ENCODE measurements at places on chromosomes 3 and 15. TPM values are rescaled to one million over a fixed set of nuclear protein-coding genes. Genes with fewer than 3 reads are reported as not detected.

DNA sequence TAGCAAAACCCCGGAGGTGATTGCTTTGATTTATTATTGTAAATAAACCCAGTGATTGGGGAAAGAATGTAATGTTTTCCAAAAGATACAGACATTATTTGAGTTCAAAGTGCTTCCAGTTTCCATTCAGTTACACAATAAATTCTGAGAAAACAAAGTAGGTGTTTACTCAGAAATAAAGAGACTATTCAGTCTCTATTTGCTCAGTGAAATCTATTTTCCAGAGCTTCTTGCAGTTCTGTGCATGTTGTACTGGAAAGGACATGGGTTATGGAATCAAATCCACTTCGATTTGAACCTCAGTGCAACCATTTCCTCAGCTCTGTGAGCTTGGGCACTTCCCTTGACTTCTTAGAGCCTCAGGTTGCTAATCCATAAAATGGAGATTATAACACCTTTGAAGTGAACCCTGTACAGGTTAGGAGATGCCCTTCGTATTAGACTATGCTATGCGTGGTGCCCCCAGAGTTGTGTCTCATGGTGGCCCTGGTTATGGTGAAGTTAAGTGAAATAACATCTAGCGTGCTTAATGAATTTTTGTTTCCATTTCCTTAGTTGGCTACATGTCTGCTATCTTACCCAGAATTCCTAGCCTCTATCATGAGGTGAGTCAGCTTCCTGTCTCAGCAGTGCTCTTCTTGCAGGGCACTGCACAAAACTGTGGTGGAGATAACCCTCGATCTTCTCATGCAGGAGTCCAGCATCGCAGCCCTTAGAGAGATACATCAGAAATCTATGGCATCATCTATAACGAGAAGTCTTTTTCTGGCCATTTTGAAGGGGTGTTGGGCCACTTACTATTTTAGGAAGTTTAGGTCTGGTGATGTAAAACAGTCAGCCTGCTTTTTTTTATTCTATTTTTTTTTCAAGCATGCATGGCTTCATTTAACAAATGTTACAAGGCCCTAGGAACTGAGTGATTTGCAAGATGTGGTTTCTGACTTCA lies 97.7 kb downstream of the RPL39L start:
- no peaks in the 10 kb centered on the region for H3K27me3 ChIP-seq
- no peaks in the 10 kb centered on the region for H3K36me3 ChIP-seq
- no peak overlapping the region for H3K27ac ChIP-seq
- H3K4me1 ChIP-seq, result no peaks in the 10 kb centered on the region

DNA sequence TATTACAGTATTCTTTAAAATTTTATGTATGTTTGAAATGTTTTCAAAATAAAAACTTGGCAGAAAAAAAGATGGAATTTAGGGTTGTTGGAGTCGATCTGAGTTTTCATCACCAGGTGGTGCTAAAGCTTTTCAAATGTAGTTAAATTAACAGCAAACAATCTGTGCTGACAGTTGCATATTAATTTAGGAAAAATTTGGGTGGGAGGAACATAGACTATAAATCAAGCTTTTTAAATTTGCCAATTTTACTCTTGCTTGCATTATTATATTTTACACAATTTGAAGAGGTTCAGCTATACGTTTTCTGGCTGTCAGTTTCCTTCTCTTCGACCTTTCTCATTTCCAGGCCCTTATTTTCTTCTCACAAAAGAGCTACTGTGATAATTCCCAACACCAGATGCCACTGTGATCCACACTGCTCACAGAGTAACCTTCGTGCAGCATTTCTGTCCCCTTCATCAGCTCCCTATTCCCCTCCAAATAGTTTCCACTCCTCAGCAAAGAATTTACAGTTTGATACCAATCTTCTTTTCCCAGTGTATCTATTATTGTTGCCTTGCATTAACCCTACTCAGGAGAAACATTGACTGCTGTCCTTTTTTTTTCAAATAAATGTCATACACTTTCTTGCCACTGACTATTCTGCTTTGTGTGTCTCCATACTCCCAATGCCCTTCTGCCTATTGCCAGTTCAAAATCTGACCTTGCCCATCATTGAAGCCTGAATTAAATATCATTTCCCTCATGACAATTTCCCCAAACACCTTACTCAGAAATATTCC lies 53.4 kb upstream of the EIF5A2 start:
- no peaks in the 10 kb centered on the region for H3K4me1 ChIP-seq
- H3K36me3 ChIP-seq, result no peaks in the 10 kb centered on the region
- H3K27me3 ChIP-seq, result no peaks in the 10 kb centered on the region
- H3K27ac ChIP-seq, result no peak overlapping the region
- H3K4me3 ChIP-seq, result no peak overlapping the region

DNA sequence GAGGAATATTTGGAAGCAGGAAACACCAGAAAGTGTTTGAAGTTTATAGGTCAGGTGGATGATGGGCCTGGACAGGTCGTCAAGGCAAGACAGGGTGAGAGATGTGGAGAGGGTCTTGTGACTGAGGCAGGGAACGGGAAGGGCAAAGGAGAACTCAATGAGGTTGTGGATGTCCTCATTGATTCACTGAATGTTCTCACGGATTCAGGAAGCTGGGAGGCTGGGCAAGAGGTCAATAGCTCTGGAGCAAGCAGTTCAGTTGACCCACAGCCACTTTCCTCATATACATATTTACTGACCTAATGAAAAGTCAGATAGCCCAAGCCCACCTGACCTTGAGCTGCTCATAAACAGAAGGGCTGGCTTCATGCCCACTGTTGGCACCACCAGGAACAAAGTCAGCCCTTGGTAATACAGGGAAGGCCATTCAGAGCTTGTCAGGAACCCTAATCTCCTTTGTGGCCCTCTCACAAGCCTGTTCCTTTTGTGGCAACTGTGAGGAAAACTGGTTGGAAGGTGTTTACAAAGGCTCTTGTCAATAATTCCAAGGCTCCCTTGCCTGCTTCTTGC lies 31.6 kb downstream of the ARRDC4 start:
- no peak overlapping the region for H3K27ac ChIP-seq
- no peaks in the 10 kb centered on the region for H3K27me3 ChIP-seq
- no peaks in the 10 kb centered on the region for H3K36me3 ChIP-seq

DNA sequence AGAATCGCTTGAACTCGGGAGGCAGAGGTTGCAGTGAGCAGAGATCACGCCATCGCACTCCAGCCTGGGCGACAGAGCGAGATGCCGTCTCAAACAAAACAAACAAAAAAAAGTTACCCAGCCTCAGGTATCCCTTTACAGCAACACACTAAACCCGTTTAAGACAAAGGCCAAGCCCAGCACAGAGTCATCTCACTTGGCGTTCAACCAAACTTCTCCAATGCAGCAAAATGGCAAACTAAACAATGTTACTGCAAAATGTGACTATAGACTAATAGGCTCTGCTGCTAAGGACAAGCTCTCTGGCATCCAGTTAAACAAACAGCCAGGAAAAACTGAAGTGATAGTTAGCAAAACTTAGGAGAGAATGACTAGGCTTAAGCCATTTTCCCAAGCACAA lies 6.4 kb upstream of the FAM219B start:
- no peaks in the 10 kb centered on the region for H3K4me1 ChIP-seq
- H3K27ac ChIP-seq, result no peak overlapping the region
- no peak overlapping the region for H3K4me3 ChIP-seq

GRCh38 chr3:169236662-169237186 lies 426.8 kb downstream of the MECOM start:
- H3K27ac ChIP-seq, result no peak overlapping the region
- DNase-seq, result no peak
- no peaks in the 10 kb centered on the region for H3K27me3 ChIP-seq
- H3K4me3 ChIP-seq, result no peak overlapping the region
- H3K4me1 ChIP-seq, result peaks cover 24% of the 10 kb centered on the region
- H3K36me3 ChIP-seq, result no peaks in the 10 kb centered on the region

DNA sequence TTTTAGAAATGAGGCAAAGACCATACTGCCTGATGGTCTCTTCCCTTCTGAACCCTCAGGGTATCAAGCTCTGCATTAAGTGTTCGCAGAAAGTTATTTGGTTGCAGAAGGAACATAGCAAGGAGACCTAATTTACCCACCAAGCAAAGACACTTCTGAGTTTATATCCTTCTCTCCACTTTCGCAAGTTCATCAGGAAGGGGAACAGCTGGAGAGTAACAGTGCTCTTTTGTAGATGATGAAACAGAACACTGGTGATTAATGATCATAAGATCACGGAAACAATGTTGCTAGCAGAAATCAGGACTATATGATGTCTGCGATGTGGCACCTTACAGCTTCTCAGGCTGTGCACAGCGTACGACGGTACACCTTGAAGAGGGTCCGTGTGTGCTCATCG lies 62.1 kb downstream of the NCEH1 start:
- H3K4me1 ChIP-seq, result no peaks in the 10 kb centered on the region
- H3K27ac ChIP-seq, result no peak overlapping the region
- no peaks in the 10 kb centered on the region for H3K36me3 ChIP-seq
- no peak overlapping the region for H3K4me3 ChIP-seq
- no peak for DNase-seq

- no peak overlapping the region for H3K27ac ChIP-seq
- H3K4me1 ChIP-seq, result no peaks in the 10 kb centered on the region
- no peak for DNase-seq
Measured at GRCh38 chr3:36312351-36312750, 68.0 kb upstream of the STAC start.

DNA sequence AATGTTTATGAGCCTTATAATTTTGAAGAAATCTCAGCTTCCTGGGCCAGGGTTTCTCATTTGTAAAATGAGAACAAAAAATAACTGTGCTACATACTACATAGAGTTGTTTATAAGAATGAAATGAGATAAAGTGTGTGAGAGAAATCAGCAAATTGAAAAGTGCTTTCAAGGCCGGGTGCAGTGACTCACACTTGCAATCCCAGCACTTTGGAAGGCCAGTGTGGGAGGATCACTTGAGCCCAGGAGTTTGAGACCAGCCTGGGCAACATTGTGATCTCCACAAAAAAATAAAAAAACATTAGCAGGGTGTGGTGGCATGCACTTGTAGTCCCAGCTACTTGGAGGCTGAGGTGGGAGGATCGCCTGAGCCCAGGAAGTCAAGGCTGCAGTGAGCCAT lies 22.4 kb downstream of the FOXB1 start:
- no peak for DNase-seq
- no peaks in the 10 kb centered on the region for H3K36me3 ChIP-seq
- no peak overlapping the region for H3K4me3 ChIP-seq
- no peak overlapping the region for H3K27ac ChIP-seq
- H3K27me3 ChIP-seq, result no peaks in the 10 kb centered on the region

GRCh38 chr3:43496740-43497375 lies 125.0 kb downstream of the ANO10 start:
- DNase-seq, result no peak
- peak overlapping the region; percentile 86 for H3K27ac ChIP-seq
- H3K27me3 ChIP-seq, result no peaks in the 10 kb centered on the region
- H3K36me3 ChIP-seq, result no peaks in the 10 kb centered on the region

- H3K4me3 ChIP-seq, result no peak overlapping the region
- H3K4me1 ChIP-seq, result peaks cover 13% of the 10 kb centered on the region
- H3K36me3 ChIP-seq, result no peaks in the 10 kb centered on the region
- no peak for DNase-seq
Measured at GRCh38 chr3:41330465-41330864, 131.2 kb downstream of the CTNNB1 start.

DNA sequence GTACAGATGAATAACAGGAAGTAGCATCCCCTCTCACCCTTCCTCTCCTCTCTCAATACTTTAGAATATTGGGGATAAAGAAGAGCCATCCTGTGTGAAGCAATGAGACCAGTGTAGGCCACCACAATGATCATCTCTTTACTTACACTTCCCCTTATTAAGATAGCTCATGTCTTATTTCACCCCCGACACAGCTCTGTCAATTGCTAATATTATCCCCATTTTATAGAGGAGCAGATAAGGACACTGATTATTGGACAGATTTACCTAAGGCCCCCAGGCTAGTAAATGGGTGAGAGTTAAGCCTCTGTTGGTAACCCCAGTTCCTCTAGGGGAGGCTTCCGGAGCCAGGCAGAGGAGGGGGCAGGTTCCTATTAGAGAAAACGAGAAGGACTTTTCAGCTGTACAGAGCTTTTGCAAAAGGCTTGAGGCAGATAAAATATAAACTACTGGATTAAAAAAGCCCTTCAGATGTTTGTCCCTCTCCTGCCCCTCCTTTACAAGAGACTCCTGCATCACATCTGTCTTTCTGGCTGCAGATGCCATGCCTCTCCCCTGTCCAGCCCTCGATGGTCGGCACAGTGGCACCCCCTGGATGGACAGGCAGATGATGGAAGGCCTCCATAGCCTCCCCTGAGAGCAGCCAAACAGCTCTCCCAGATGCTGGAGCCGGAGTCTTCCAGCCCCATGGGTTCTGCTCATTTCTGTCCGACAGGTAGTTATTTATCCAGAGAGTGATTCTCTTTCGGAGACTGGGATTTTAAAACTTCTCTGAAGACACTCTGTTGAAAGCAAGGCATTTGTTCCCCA lies 49.4 kb upstream of the LCTL start:
- no peak overlapping the region for H3K4me3 ChIP-seq
- no peak overlapping the region for H3K27ac ChIP-seq
- H3K27me3 ChIP-seq, result no peaks in the 10 kb centered on the region
- peaks cover 12% of the 10 kb centered on the region for H3K4me1 ChIP-seq

- no peaks in the 10 kb centered on the region for H3K27me3 ChIP-seq
- peaks cover 4% of the 10 kb centered on the region for H3K4me1 ChIP-seq
- no peak overlapping the region for H3K27ac ChIP-seq
- DNase-seq, result no peak
Measured at GRCh38 chr3:61627768-61628185, 66.4 kb downstream of the PTPRG start.

DNA sequence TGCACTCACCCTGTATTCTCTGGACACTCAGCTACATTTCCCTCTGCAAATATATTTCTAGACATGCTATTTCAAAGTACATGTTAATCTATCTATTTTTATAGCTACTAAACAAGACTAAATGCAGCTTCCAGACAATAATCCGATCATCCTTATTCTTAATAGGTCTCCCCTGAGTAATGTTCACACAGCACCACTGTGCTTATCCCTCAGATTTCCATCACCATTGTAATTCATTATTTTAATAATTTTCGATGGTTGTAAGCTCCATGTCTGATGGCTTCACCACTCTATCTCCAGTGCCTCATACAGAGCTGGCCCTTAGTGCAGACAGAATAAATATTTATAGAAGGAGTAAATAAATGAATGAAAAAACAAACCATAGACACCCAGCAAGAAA lies 117.5 kb downstream of the ANXA2 start:
- H3K4me3 ChIP-seq, result no peak overlapping the region
- no peak overlapping the region for H3K27ac ChIP-seq
- no peaks in the 10 kb centered on the region for H3K27me3 ChIP-seq
- DNase-seq, result no peak
- peaks cover 3% of the 10 kb centered on the region for H3K36me3 ChIP-seq
- no peaks in the 10 kb centered on the region for H3K4me1 ChIP-seq

- H3K27ac ChIP-seq, result no peak overlapping the region
- no peaks in the 10 kb centered on the region for H3K4me1 ChIP-seq
- H3K27me3 ChIP-seq, result no peaks in the 10 kb centered on the region
- no peaks in the 10 kb centered on the region for H3K36me3 ChIP-seq
Measured at GRCh38 chr3:121654493-121655385, 6.0 kb downstream of the HCLS1 start.

Gene GP5
- total RNA-seq, result 0.03 TPM

Gene MUSTN1
- total RNA-seq, result 2.0 TPM

Gene ALDH1L1
- 0.60 TPM for total RNA-seq

Gene ANKRD63
- total RNA-seq, result not detected

Gene TEX264
- total RNA-seq, result 0.54 TPM

All from neural progenitor cell (in vitro differentiated cells).